SK-N-SH (cell line): ENCODE measurements at places on chromosomes 2 and 18.
A peak's percentile ranks its signal among the peaks of the same experiment; 100 is the strongest.

- H3K27me3 ChIP-seq, result no peaks in the 10 kb centered on the region
- H3K4me1 ChIP-seq, result no peaks in the 10 kb centered on the region
- H3K27ac ChIP-seq, result no peak overlapping the region
- H3K36me3 ChIP-seq, result no peaks in the 10 kb centered on the region
- H3K4me3 ChIP-seq, result no peak overlapping the region
Observed at GRCh38 chr2:49404108-49404507, 249.8 kb upstream of the FSHR start.

GRCh38 chr2:10080536-10081304 lies 509 bp upstream of the CYS1 start:
- DNase-seq, result no peak
- peaks cover 55% of the 10 kb centered on the region for H3K27me3 ChIP-seq
- H3K27ac ChIP-seq, result no peak overlapping the region
- H3K36me3 ChIP-seq, result no peaks in the 10 kb centered on the region
- no peaks in the 10 kb centered on the region for H3K4me1 ChIP-seq
- H3K4me3 ChIP-seq, result peak overlapping the region; percentile 45

DNA sequence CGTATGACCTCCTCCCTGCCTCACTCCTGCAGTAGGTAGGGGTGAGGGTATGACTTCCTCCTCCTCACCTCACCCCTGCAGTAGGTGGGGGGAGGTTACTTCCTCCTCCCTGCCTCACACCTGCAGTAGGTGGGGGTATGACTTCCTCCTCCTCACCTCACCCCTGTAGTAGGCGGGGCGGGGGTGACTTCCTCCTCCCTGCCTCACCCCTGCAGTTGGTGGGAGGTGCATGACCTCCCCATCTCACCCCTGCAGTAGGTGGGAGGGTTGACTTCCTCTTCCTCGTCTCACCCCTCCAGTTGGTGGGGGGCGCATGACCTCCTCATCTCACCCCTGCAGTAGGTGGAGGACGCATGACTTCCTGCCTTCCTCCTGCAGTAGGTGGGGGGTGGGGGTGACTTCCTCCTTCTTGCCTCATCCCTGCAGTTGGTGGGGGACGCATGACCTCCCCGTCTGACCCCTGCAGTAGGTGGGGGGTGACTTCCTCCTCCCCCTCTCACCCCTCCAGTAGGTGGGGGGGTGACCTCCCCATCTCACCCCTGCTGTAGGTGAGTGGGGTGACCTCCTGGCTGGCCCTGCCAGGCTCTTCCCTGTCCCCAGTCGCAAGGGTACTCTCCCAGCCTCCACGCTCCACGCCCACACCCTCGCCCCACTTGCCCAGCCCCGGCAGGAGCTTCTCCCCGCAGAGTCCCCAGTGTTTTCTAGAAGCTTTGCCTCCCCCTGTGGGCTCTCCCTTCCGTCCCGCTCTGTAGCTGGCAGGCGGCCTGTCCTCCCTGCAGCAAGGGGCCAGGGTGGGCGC lies 39.3 kb downstream of the TSHZ1 start:
- no peaks in the 10 kb centered on the region for H3K36me3 ChIP-seq
- DNase-seq, result no peak
- no peak overlapping the region; the same call in 1 of the 2 replicates for H3K27ac ChIP-seq
- H3K27me3 ChIP-seq, result no peaks in the 10 kb centered on the region
- H3K4me3 ChIP-seq, result no peak overlapping the region

DNA sequence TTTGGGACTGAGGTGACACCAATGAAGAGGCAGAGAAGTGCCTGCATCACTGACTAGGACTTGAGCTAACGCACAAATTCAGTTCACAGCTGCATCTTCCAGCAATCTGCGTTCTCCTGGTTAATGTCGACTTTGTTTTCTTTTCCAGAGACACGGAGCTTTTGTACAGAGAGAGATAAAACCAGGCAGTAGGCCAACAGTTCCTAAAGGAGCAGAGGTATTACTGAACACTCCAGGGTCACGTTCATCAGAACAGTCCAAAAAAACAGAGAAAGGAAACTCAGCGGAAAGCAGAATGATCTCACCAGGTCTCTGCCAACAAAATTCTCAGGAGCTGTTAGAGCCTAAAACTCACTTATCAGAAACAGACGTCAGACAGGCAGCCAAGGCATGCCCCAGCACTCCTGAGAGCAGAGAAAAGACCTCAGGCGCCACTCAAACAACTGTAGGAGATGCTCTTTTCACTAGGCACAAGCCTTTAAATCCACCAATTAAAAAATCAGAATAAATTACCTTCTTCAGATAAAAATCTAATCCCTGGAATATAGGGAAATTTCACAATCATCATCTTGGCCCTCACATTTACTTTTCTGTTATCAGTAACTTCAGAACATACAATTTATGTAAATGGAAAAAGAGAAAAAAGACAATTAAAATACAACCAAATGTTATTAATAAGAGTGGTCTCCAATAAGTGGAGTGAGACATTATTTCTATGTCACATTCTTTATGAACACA lies 95.9 kb upstream of the SPTBN1 start:
- H3K4me3 ChIP-seq, result peak overlapping the region; percentile 42
- peak overlapping the region; percentile 96 for H3K27ac ChIP-seq
- H3K36me3 ChIP-seq, result no peaks in the 10 kb centered on the region
- DNase-seq, result peak; percentile 58
- H3K4me1 ChIP-seq, result no peaks in the 10 kb centered on the region

DNA sequence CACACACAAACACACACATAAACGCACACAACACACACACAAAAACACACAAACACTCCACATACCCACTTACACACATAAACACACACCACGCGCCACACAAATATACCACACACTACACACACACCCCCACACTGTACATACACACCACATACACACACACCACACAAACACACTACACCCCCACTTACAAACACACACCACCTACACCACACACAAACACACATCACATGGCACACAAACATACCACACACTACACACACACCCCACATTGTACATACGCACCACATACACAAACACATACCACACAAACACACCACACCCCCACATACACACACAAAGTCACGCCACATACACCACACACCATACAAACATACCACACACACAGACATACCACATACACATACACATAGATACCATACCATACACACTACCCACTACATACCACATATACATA lies 59.9 kb downstream of the TWIST2 start:
- H3K4me3 ChIP-seq, result no peak overlapping the region
- H3K27me3 ChIP-seq, result no peaks in the 10 kb centered on the region
- H3K27ac ChIP-seq, result no peak overlapping the region
- H3K4me1 ChIP-seq, result peaks cover 3% of the 10 kb centered on the region; the same call in 1 of the 2 replicates
- H3K36me3 ChIP-seq, result no peaks in the 10 kb centered on the region
- DNase-seq, result no peak

DNA sequence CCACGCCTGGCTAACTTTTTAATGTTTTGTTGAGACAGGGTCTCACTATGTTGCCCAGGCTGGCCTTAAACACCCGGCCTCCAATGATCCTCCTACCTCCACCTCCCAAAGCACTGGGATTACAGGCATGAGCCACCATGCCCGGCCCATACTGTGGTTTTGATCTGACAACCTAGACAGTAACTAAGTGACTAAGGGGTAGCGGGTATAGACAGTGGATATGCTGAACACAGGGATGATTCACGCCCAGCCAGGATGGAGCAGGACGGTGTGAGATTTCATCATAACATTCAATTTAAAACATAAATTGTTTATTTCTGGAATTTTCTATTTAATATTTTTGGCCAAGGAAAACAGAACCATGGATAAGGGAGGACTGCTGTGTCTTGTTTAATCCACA lies 36.0 kb upstream of the YPEL5 start:
- H3K4me1 ChIP-seq, result peaks cover 4% of the 10 kb centered on the region; the same call in 1 of the 2 replicates
- H3K4me3 ChIP-seq, result no peak overlapping the region
- DNase-seq, result no peak
- no peaks in the 10 kb centered on the region for H3K27me3 ChIP-seq
- no peaks in the 10 kb centered on the region for H3K36me3 ChIP-seq

- no peak overlapping the region for H3K27ac ChIP-seq
- no peak for DNase-seq
- no peak overlapping the region for H3K4me3 ChIP-seq
- H3K27me3 ChIP-seq, result no peaks in the 10 kb centered on the region; the same call in 1 of the 2 replicates
Observed at GRCh38 chr2:102834523-102835273, 72.9 kb downstream of the TMEM182 start.

DNA sequence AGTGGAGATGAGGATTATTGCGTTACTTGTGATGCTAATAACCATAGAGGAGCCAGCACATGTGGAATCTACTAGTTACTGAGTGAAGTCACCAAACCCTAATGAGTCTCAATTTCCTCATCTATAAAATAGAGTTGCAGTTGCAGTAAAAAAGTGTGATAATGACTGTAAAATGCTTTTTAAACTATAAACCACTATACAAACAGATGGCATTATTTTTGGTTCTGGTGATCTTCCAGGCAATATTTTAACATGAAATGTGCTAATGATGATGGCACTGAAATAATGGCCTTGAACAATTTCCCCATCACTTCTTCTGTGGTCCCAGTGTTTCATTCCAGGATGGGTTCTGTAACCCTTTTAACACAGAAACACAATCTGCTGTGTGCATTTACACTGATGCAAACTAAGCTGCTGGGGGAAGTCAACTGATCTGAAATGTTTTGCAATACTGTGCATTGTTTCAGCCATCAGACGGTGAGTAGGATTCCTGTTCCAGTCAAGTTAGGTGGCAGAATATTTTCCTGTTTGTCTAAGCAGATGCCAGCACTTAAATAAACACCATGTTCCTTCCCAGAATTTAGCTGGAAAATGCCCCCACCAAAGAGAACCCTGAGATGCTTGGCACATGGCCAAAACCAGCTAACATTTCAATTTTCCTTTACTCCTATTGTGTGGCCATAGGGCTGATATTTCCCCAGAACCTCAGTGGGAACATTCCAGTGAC lies 52.6 kb downstream of the TACR1 start:
- H3K4me1 ChIP-seq, result no peaks in the 10 kb centered on the region
- no peak overlapping the region for H3K4me3 ChIP-seq
- no peak for DNase-seq
- no peak overlapping the region for H3K27ac ChIP-seq

GRCh38 chr2:200408428-200409316 lies 101.2 kb downstream of the KCTD18 start:
- no peak for DNase-seq
- H3K27ac ChIP-seq, result peak overlapping the region; percentile 95
- peaks cover 15% of the 10 kb centered on the region for H3K36me3 ChIP-seq
- no peak overlapping the region for H3K4me3 ChIP-seq

DNA sequence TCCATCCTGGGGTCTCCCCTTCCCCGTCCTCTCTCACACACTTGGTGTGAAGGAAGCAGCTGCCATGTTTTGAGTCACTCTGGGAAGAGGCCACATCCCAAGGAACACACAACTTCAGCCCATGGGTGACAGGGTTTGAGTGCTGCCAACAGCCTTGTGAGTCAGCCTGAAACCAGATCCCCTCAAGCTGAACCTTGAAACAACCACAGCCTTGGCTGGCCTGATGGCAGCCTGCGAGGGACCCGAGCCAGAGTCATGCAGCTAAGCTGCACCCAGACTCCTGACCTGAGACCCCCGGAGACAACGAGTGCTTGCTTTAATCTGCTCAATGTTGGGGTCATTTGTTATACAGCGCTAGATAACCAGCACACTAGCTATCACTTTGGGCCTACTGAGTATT lies 19.3 kb upstream of the MC2R start:
- no peaks in the 10 kb centered on the region for H3K27me3 ChIP-seq
- DNase-seq, result no peak
- H3K36me3 ChIP-seq, result no peaks in the 10 kb centered on the region

- no peaks in the 10 kb centered on the region for H3K36me3 ChIP-seq
- H3K27me3 ChIP-seq, result no peaks in the 10 kb centered on the region
- H3K27ac ChIP-seq, result no peak overlapping the region
- DNase-seq, result no peak
- H3K4me1 ChIP-seq, result no peaks in the 10 kb centered on the region
Observed at GRCh38 chr2:222100704-222101699, 197.8 kb downstream of the PAX3 start.

- H3K27ac ChIP-seq, result no peak overlapping the region
- H3K4me3 ChIP-seq, result no peak overlapping the region
- no peaks in the 10 kb centered on the region for H3K27me3 ChIP-seq
- no peaks in the 10 kb centered on the region for H3K4me1 ChIP-seq
Observed at GRCh38 chr2:173299764-173300163, 54.9 kb upstream of the CDCA7 start.

DNA sequence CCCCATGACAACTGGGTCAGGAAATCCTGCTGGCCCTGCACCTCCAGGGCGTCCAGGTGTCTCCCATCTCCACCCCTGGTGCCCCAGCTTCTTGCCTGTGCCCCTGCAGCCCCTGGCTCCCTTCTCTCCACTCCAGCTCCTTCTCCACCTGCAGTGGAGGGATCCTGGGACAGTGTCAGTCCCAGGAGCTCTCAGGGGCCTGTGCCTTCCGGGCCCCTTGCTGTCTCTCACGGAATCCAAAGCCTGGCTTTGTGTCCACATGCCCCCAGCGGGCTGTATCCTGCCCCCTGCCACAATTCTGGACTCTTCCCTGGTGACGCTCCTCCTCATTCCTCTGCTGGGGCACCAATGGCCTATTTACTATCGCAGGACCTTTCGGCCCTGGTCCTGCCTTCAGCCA lies 58.2 kb downstream of the MYT1L start:
- H3K36me3 ChIP-seq, result peaks cover 3% of the 10 kb centered on the region; the same call in 1 of the 2 replicates
- no peak overlapping the region for H3K4me3 ChIP-seq
- peak overlapping the region; percentile 95 for H3K27ac ChIP-seq
- no peaks in the 10 kb centered on the region for H3K27me3 ChIP-seq
- peaks cover 42% of the 10 kb centered on the region for H3K4me1 ChIP-seq
